ENCODE measurements at places on chromosomes 1 and 21.

- DNase-seq = peak; percentile 79
Measured at GRCh38 chr1:234315091-234315541, 58.1 kb upstream of the COA6 start.

DNA sequence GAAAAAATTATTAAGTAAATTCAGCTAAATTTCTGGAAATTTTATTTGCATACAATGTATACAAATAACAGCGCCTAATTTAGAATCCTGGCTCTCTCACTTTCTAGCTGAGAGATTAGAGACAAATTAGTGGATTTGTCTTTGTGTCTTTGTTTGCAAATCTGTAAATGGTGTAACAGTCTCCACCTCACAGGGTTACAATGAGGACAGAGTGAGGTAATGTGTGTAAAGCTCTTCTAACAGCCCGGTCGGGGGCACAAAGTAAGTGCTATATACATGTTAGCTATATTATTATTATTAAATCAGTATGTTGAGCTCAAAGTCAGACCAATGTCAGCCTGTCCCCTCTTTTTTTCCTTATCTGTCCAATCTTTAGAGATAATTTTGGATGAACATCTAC lies 5.0 kb upstream of the ADAMTSL4 start:
- no peak for DNase-seq

DNA sequence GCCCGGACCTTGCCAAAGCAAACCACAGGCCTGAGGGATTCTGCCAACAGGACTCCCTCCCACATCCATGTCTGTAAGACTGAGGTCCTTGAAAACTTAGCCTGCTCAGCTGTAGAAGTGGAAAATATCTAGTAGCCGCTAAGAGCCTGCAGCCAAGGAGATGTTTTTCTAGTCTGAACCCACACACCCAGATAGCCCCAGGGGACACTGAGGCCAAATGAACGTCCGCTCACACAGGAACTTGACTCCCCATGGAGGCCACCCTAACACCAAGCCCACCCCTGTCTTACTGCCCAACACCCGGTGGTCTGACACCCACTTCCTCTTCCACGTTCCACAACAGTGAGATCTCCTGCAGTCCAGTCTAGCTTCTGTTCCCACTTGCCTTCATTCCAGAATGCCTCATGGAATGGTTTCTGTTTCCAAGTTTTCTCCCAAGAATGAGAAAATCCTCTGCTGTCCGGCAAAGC lies 174.8 kb downstream of the PLPP3 start:
- peak; percentile 49 for DNase-seq

- DNase-seq = no peak
Measured at GRCh38 chr1:59113876-59114457, 182.9 kb upstream of the FGGY start.

GRCh38 chr1:148379170-148379500 lies 104.0 kb downstream of the PPIAL4G start:
- DNase-seq = no peak

DNA sequence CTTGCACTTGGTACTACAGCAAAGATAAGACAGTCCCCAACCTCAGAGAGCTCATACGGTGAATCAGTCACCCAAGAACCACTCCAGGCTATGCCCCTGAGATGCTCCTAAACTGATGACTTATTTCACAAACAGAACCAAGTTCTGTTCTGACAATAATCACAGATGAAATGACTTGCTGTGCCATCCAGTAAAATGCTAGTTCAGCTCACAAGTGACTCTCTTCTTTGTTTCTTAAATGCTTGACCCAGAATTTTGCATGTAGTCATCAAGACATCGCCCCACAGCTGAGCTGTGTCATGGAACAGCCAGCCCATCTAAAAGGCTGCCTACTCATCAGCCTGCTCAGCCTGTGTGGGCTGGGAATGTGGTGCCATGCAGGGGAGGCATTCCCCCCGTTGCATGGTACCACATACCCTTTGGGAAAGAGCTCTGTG lies 6.1 kb upstream of the SLC19A2 start:
- no peak for DNase-seq

DNA sequence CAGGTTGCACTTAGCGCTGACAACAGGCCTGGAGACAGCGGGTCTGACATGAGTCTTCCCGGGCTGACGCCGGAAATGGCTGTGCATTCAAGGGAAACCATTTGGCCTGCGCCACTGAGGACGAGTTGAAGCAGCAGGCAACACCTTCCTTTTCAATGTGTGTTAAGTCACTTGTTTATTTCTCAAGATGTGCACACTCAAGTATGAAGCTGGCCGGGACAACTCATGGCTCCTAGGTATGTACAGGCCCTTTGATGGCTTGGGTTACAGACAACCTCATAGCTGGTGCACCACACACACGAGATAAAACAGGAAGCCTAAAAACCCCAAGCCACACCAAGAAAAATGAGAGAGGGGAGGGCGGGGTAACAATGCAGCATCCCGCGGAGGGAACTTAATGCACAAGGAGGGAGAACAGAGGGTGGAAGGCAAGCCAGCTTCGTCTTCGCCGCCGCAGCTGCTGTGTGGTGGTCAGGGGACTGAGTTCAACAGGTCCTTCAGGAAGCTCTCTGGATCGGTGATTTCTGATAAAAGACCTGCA lies 118.0 kb upstream of the IFFO2 start:
- DNase-seq = no peak

- DNase-seq = no peak
Measured at GRCh38 chr1:234004591-234004990, 100.1 kb downstream of the SLC35F3 start.

DNA sequence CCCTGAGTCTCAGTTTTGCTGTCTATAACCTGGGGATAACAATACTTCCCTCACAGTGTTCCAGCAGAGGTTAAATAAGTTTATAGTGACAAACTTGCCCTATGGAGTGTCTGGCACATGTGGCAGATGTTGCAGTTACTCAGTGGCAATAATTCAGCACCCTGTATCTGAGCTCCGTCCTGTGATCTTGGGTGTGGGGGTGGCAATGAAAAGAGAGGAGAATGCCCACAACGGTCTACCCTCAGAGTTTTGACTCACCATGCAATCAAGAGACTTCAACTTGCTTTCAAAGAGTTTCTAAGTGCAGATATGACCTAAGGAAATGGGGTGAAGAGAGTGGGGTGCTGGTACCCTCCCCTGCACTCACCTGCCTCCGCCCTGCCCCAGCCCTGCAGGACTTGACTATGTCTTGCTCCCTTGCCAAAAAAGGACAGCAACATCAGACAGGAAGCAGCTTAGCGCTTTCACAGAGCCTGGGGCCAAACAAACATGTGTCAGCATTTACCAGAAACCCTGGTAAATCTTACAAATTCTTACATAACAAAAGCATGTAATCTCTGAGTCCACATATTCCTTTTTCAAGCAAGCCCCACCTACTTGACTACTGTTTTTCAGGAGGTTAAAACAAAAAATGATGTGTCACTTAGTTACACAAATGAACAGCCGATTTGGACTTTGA lies 185.1 kb upstream of the CAMK1G start:
- DNase-seq = peak; percentile 95

DNA sequence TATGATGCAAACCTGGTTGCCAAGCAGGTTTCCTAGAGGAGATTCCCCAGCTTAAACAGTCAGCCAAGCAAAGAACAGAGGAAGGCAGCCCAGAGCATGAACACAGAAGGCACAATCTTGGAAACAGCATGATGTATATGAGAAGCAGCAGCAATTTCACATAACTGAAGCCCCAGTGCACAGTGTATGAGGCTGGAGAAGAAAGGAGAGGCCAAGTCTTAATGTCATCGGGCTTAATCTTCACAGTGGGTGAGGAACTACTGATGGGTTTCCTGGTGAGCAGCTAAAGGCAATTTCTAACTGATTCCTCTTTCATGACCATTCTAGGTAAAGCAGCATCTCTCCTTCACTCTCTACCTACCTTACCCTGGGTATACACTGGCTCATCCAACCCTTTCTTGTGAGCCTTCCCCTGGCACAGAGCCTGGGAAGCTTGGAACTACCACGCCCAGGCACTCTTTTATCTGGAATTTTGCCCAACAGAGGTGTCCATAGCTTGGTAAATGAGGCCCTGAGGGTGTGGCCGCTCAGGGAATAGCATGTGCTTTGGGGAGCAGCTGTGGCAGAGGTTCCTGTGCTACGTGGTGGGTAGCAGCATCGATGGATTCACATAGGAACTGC lies 22.0 kb downstream of the FYB2 start:
- DNase-seq = no peak

GRCh38 chr1:117336088-117336817 lies 31.0 kb upstream of the MAN1A2 start:
- DNase-seq = no peak

DNA sequence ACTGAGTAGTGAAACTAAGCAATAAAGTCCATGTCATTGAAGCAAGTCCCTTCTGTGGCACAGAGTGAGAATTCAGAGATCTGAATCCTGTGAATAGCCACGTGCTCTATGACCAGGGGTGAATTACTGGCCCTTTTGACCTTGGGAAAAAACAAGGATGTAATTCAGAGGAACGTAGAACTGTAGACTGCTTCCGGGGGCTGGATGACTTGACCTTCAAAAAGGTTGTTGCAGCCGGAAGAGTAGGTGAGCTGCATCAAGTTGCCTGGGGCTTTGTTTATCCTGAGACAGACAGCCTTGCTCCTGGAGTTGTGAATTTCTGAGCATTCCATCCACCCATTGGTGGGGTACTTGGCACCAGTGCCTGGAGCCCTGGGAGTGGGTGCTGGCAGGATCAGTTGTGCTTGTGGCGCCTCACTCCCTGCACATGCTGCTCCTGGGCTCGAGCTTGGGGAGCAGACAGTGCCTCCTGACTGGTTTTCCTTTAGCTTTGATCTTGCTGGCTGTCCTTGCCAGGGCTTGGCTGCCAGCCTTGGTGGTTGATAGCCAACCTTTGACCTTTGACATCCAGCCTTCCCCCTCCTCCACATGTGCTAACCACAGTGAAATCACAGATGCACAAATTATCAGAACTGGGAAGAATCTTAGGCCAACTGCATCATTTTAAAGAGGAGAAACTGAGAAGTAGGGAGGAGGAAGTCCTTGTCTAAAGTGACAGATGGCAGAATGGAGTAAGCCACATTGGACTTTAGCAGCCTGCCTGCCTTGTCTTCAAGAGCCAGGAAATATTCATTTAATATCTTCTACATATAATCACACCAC lies 16.2 kb upstream of the MYOG start:
- no peak for DNase-seq

- peak; percentile 95 for DNase-seq
Measured at GRCh38 chr1:59730759-59731478, 83.8 kb upstream of the HOOK1 start.

GRCh38 chr1:182374101-182374834 lies 17.3 kb downstream of the GLUL start:
- DNase-seq = no peak

DNA sequence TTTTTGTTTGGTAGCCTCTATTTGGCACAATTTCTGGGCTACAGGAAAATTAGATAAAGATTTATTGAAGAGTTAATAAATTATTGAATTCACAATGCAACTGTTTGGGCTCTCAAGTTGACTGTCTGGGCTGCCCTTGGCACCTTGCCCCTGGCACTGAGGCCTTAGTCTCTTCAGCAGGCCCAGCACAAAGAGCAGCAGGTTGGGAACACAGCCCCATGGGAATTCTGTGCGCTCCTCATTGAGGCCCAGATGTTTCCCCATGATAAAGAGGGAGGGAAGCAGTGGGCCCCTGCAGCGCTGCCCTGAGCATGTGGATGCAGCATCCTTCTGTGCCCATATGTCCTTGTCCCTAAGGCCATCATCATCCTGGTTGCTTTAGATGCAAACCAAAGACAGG lies 2.9 kb downstream of the CRNN start:
- DNase-seq = no peak

GRCh38 chr1:209742409-209743144 lies 13.3 kb upstream of the TRAF3IP3 start:
- DNase-seq = peak; percentile 65

- no peak for DNase-seq
Measured at GRCh38 chr1:242432491-242433095, 91.9 kb downstream of the PLD5 start.

GRCh38 chr1:206590025-206590758 lies 22.1 kb downstream of the EIF2D start:
- DNase-seq = peak; percentile 83

GRCh38 chr21:29267666-29268065 lies 31.1 kb upstream of the BACH1 start:
- no peak for DNase-seq

GRCh38 chr1:55215194-55216021 lies at the start of gene USP24:
Gene USP24, minus strand, starts transcription at chr1:55215364. Its CDS starts 251 bp downstream, at chr1:55215113.
- peak; percentile 71 for DNase-seq

- DNase-seq = no peak
Measured at GRCh38 chr1:169368406-169368769, 393 bp downstream of the BLZF1 start.

- peak; percentile 8 for DNase-seq
Measured at GRCh38 chr1:108718927-108719655, 6.4 kb downstream of the FNDC7 start.

DNA sequence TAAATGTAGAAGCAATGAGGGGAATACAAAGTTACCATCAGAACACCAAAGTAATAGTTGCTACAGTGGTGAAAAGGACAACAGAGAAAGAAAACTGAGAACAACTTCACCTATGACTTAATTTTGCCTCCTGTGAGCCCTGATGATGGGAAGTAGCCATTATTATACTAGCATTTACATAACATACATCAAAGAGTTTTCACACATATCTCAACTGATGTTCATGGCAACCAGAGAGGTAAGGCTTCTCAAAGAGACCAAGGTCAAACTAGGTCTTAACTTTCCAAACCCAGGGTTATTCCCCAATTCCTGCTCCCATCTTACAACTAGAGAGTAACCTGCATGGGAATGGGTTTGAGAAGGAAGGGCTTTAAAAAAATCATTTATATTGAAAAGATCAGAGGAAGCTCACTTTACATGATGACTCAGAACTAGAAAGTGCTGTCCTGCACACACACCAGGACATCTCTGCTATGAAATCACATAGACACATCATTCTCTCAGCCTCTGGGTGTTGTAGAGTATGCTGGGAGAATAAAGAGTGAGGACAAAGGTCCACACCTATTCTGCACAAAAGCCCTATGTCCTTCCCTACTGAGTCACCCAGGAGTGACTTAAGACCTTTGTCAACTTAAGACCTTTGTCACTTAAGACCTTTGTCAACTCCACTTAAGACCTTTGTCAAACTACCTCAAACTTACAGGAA lies 179.7 kb downstream of the TNFSF18 start:
- DNase-seq = peak; percentile 62

All from EH (cell line).